ENCODE measurements at places on chromosomes 2 and 18.

DNA sequence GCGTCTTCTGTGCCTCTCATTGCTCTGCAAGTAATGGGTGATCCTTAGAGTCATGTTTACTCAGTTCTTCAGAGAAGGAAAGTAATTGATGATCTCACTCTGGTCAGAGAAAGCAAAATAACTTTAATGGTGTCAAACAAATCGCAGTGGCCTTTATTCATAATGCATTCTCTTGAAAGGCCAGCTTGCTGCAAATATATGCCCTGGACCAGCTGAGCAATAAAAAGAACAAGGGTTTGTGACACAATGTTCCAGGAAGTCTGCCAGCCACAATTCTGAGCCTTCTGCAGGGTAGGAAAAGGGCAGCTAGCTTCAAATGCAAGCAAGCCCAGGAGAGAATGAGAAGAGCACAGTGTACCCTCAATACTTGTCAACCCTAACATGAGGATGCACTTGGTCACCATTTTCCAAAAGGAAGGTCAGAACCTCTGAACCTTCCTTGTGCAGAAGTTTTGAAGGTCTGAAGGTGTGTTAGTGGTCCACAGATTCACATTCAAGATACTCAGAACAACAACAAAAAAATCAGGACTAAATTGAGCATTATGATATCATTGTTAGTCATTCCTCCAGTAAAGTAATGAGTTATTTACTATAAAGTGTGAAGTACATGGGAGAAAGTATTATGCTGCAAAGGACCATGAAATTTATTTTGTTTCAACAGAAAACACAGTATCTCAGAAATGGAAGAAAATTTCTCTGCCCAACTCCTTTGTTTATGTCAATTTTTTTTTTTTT, 355.6 kb downstream of the PAX3 start:
- DNase-seq: no peak

DNA sequence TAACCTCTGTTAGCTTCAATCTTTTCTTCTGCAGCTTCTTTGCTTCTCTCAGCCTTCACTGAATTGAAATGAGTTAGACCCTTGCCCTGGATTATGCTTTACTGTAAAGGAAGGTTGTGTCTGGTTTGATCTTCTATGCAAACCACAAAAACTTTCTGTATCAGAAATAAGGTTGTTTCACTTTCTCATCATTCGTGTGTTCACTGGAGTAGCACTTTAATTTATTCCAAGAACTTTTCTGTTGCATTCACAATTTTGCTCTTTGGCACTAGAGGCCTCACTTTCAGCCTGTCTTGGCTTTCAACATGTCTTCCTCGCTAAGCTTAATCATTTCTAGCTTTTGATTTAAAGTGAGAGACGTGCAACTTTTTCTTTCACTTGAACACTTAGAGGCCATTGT, 365.3 kb downstream of the TDRD15 start:
- DNase-seq: no peak

- no peak for DNase-seq
Measured at GRCh38 chr2:64218137-64218802, 74.0 kb upstream of the PELI1 start.

- DNase-seq: no peak
Measured at GRCh38 chr2:210224941-210225672, at the start of gene ACADL. ACADL (minus strand) TSS chr2:210225447; CDS start chr2:210225263, 184 bp downstream.

DNA sequence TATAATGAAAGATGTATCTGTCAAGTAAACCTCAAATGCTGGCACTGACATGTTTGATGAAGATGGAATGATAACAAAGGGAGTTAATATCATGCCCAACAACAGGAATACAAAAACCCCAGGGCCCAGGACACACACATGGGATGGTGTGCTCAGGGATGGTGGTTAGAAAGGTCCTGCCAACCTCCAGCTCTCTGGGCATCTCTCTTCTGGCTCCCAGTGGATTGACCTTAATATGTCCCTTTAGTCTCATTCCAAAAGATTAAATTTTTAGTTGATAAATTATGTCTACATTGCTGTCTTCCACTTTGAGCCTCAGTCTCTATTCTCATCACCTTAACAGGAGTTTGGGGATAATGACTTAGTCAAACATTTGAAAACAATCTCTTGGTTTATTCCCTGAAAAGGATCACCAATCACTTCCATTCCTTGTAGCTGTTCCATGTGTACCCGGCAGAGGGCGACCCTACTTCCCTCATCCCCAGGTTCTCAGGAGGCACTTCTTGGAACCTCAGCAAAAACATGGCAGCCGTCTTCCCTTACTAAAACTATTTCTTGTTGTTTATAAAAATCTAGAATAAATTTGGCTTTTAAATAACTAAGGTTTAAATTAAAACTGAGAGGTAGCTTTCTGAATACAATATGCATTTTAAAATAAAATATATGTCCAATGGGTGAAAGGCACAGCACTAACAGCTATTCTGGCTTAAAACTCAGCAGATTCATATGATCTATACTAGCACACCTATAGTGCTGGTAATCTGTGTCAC, 29.6 kb downstream of the MCEE start:
- DNase-seq: peak; percentile 10

GRCh38 chr18:326846-327245, 59.0 kb upstream of the THOC1 start:
- DNase-seq: no peak

DNA sequence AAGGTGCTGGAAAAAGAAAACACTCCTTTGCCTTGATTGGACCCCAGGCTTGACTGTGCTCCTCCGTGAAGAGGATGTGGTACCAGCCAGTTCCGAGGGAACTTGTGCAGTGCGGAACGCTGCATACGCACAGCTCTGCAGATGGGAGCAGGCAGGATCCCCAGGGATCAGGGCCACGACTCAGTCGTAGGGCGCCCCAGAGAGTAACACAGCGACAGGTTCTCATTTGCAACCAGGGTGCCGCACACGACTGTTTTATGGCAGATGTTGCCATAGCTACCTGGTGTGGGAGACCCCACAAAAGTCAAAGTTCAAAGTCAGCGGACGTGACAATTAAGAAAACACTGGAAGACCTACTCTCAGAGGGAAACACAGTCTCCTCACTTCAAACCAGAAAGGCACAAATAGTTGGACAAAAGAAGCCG, 779 bp downstream of the MALL start:
- no peak for DNase-seq

- DNase-seq: no peak
Measured at GRCh38 chr2:134249755-134250154, 4.1 kb upstream of the MGAT5 start.

GRCh38 chr2:188659656-188660406, 314.3 kb upstream of the COL3A1 start:
- no peak for DNase-seq

DNA sequence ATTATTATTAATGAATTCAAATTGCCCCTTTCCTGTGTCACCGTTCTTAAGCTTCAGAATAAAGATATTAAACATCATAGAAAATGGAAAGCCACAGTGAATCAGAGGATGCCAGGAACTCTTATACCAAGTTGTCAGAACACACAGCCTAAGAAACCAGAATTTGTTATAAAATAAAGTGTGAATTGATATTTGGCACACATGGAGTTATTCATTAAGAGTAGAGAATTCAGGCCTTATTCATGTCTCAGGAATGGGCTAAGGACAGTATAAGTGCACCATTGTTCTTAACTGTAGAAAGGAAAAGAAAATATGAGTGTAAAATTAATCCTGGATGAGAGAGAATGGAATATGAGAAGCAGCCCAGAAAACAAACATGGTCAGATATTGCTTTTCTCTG, 86.7 kb upstream of the ATP8B1 start:
- DNase-seq: no peak

DNA sequence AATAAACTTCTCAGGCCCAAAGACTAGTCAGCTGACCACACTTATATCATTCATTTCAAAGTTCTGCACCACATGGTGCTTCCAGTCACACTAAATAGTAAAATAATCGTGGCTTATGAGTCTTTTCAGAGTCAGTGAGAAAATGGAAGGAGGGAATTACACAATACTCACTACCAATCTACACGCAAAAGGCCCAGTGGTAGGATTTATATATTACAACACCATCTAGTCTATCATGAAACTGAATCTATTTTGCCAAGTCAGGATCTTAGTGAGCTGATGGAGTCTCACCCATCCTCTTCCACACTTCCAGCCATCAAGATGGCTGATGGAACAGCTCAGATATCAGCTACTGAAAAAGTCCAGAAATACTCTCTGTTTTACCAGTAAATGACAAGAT, 21.9 kb downstream of the INO80D start:
- no peak for DNase-seq

DNA sequence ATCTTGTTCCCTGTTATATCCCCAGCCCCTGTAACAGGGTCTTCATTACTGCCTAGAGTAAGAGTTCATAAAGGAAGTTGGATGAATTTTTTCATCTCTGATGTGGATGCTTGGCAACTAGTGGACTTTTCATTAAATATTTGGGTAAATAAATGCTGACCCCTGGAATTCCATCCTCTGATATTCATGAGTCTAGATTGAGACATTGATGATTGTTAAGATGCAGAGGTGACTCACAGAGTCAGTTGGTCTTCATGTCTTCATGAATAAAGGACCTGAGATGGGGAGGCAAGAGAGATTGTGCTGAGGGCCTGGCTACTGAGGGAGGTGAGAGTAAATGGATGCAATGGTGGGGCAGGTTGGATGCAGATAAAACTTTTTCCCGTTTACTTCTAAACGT, 132.7 kb upstream of the NT5C1B start:
- DNase-seq: no peak
